ENCODE measurements at places on chromosomes 2 and 18.
A peak's percentile ranks its signal among the peaks of the same experiment; 100 is the strongest.

DNA sequence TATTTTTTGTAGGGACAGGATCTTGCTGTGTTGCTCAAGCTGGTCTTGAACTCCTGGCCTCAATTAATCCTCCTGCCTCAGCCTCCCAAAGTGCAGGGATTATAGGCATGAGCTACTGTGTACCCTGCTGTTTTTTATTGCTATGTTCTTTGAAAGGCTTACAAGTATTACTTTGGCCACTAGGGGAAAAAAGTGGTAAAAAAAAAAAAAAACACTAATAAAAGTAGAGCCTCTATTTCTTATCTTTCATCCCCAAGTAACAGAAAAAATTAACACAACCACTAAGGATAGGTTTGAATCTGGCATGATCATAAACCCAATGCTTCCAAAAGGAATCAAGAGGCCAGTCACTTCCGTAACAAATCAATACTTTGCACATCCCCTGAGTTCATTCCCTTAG, 11.6 kb downstream of the NOL10 start:
- no peak for DNase-seq

GRCh38 chr2:151261977-151262291, 271 bp upstream of the RBM43 start:
- no peak for DNase-seq

DNA sequence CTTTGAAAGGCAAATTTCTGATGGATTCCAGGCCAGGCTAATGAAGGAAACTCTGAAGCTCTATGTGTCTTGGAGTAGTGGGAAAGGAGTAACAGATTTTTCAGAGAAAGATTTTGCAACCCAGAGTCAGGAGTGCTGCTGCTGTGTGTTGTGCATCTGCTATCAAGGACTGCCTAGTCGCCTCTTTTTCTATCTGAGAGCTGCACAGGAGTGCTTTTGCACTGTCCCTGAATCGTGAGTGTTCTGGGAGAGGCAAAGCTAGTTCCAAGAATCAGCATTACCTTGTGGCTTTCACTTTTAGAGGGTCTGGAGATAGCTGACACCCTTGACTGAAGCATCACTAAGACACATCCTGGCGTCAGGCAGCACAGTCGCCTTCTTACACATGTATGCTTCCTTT, 336.4 kb downstream of the PARD3B start:
- DNase-seq: no peak

DNA sequence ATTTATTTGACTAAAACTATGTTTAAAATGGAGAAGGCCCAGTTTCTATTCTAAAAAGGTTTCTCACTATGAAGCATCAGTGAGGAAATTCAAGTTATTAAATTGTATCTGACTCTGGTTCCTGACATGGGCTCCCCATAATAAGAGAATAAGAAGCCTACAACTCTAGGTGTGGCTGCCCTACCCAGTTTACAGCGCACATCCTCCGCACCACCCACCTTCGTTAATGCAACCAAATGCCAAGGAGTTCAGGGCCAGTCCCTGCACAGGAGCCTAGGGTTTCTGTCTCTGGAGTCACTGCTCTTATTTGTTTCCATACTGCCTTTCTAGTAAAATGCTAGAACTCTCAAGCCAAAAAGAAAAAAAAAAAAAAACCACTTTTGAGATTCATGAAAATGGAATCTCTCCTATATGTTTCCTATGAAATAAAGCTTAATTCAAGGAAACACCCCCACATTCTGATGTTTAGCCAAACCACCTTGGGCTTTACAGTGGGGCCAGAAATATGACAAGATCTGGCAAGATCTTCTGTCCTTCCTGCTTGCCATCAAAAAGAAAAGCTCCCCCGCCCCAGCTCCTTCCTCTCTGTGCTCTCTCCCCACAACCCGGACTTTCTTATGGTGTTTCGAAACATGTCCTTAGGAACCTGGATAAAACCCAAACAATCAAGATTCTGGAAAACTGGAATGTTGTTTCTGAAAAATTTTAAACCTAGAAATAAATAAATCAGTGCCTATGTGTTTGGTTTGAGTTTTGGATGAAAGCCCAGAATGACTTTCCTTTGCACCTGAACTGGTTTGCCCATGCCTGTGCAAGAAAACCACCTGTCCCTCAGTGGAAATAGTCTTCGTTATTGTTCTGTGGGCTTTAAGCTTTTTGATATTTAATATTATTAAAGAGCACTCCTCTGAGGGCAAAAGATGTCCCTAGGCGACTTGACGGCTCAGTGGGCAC, 136.7 kb downstream of the SP3 start:
- DNase-seq: no peak

DNA sequence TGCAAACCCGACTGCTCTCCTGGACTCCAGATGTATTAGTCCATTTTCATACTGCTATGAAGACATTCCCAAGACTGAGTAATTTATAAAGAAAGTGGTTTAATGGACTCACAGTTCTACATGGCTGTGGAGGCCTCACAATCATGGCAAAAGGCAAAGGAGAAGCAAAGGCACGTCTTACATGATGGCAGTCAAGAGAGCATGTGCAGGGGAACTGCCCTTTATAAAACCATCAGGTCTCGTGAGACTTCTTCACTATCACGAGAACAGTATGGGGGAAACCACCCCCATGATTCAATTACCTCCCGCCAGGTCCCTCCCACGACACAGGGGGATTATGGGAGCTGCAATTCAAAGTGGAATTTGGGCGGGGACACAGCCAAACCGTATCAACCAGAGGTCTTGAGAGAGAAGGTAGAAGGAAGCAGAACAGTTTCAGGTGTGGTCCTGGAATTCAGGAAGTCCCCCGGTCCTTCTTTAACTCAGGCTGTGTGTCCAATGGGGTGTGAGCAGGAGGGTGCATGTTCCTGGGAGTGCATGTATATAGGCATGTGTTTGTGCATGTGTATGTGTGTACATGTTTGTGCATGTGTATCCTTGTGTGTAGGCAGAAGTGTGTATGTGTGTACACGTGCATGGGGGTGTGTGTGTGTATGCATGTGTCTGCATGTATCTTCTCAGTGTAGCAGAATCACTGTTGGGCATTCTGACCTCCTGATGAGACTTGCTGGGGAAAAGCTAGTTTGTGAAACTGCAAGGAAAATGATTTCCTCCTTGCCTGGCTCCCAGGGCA, 46.2 kb downstream of the GREB1 start:
- peak; percentile 18 for DNase-seq

DNA sequence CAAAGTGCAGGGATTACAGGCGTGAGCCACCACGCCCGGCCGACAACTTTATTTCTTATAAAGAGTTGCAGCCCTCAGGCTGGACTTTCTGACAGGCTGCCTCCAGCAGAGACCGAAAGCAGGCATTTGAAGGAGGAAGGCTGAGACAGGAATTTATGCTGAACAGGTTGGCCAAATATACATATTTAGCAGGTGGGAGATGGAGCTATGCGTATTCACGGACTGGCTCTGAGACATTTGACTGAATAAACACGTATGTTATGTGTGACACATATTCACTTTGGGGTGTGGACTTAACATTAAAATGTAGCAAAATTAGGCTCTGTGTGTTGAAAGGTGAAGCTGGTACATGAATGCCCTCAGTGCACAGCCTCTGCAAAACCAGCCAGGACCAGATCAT, 65.9 kb downstream of the SNTG2 start:
- DNase-seq: no peak

DNA sequence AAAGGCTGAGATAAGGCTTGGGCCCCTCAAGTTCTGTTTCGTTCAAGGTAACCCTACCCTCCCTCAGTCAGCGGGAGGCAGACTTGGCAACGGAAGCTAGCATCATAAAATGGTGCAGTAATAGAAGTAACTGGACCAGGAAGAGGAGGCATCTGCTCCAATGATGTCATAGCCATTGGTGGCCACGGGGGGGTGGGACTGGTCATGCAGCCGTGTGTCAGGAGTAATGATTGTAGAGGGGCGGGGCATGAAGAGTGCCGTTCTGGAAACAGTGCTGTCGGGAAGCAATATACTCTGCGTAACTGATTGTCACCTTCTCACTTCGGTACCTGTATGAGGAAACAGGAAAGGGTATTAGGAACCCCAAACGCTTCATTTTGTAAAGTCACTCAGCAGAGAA, 6.9 kb upstream of the POLR2D start:
- DNase-seq: peak; percentile 72

- DNase-seq: no peak
Observed at GRCh38 chr2:231185886-231186285, 12.5 kb upstream of the ARMC9 start.

- DNase-seq: no peak
Observed at GRCh38 chr2:163621445-163622004, 114.3 kb downstream of the FIGN start.

DNA sequence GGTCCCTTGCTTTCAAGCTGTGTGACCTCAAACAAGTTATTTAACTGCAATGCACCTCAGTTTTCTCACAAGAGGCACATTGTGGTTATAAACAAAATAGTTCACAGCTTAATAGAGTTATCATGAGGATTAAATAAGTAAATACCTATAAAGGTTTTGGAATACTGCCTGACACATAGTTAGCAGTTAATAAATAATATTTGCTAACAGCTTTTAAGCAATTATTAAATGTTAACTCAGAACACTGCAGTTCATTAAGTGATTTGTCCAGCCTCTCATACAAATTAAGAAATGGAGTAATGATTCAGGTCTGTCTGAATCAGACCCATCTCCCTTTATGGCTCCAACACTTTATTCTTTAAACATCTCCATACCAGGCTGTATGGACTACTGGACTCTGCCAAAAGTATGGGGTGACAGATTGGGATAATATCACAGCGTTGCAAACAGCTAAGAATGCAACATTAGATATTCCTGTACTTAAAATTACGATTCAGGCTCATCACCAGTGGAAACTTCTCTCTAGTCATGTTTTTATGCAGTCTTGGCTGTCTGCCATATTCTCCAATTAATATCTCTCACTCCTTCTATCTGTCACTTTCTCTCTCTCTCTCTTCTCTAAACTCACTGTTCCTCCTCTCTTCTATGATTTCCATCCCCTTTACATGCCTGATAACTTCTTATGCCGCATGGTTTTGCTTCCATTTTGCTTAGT, 370.6 kb upstream of the UBE2E3 start:
- no peak for DNase-seq

DNA sequence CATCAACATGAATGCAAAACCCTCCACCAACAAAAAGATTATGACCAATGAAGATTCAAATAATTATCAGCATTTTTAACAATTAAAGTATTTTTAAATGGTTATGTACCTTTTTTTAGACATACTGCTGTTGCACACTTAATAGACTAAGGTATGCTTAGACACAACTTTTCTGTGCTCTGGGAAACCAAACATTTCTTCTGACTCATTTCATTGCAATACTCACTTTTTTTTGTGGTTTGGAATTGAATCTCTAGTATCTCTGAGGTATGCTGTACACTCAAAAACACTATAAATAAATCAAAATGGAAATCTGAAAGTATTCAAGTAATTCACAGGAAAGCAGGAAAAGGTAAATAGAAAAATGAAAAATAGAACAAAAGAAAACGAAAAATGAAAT, 247.9 kb upstream of the POU3F3 start:
- DNase-seq: no peak

GRCh38 chr18:42617221-42617620, 498.3 kb downstream of the RIT2 start:
- DNase-seq: no peak

DNA sequence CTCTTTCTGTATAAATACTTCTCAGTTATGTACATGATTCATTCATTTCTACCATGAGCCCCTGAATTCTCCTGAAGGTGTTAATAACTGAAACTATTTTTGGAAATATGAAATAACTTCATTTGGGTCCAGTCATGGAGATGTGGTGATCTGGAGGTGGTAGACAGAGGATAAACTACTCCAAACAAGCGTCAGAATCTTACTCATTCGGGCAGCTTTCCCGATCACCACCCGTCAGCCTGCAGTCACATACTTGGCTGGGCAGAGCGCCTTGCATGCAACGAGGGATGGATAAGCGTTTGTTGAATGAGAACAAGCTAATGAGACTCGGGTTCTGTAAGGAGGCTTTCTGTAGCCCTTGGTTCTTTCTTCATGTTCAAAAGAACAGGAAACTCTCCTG, 222.7 kb downstream of the CD226 start:
- DNase-seq: no peak

- no peak for DNase-seq
Observed at GRCh38 chr18:73780218-73780617, 367.4 kb downstream of the FBXO15 start.

- DNase-seq: no peak
Observed at GRCh38 chr2:38191516-38191915, 115.6 kb upstream of the CYP1B1 start.

DNA sequence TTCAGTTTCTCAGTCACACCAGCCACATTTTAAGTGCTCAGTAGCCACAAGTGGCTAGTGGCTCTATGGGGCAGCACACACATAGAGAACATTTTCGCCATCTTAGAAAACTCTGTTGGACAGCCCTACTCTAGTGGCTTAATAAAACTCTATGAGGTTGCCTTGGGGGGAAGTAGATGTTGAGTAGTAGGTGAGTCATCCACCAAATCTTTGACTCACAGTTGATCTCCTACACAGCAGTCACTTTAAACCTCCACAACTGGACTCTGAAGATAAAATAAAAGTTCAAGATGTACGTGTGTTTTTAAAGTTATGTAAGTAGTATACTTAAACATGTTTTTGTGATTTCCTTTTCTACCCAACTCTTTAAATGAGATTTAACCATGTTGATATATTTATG, 379.0 kb downstream of the SETBP1 start:
- no peak for DNase-seq

- DNase-seq: no peak
Observed at GRCh38 chr18:62258093-62258492, 67.0 kb upstream of the TNFRSF11A start.

DNA sequence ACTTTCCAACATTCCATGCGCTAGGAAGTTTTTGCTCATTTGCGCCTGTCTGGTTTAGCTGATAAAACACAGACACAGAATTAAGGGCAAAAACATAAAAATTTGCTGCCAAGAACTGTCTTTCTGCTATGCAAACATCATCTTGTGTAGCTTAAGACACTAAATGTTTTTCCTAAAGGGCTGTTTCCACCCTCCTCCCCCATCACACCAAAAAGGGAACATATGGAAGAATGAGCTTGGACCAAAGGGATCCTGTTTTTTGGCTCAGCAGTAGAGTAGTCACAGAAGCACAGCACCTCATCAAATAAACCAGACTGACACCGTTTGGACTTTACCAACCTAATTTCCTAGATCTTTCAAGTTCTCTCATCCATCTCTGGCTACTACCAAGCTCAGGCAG, 210.1 kb downstream of the ZNF521 start:
- DNase-seq: no peak
